Parietal lobe (tissue), 2 donors: ENCODE measurements at places on chromosomes 13 and 19. TPM values are rescaled to one million over a fixed set of nuclear protein-coding genes. Genes with fewer than 3 reads are reported as not detected.

PLK5 gene
- 0.31 TPM for total RNA-seq

FGF21 gene
- not detected for total RNA-seq

SIGLECL1 gene
- not detected for total RNA-seq

IZUMO2 gene
- total RNA-seq: not detected

STARD13 gene
- 18.8 TPM for total RNA-seq

KCNC3 gene
- 5.9 TPM for total RNA-seq

DZIP1 gene
- 67.3 TPM for total RNA-seq

ZNF296 gene
- total RNA-seq: not detected
